ENCODE measurements at places on chromosomes 2 and 18. TPM values are rescaled to one million over a fixed set of nuclear protein-coding genes. Genes with fewer than 3 reads are reported as not detected.

Gene MC4R
- total RNA-seq = not detected

DNA sequence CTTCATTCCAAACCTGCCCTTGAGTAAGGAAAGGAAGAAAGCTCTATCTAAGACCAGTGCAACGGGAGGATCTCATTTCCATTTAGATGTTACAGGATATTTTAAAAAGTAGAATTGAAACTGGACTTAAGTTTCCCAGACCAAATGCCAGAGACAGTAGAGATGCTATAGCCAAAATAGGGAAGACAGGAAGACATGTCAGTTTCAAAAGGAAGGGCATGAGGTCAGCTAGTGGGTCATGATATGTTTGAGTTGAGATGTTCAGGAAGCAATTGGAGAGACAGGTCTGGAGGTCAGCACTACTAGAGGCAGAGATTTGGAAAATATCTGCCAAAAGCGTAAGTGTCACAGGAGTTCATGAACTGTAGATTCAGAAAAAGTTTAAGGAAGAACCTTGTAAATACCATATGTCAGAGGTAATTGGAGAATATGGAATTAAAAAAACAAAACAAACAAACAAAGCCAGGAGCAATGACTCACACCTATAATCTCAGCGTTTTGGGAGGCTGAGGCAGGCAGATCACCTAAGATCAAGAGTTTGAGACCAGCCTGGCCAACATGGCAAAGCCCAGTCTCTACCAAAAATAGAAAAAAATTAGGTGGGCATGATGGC is 50.8 kb downstream of the EPHA4 start:
- no peak for DNase-seq

GRCh38 chr18:70116949-70117348 is 88.5 kb downstream of the RTTN start:
- DNase-seq = no peak

- no peak for DNase-seq
Observed at GRCh38 chr2:210157526-210157925, 13.7 kb downstream of the KANSL1L start.

- no peak for DNase-seq
Observed at GRCh38 chr18:12253663-12254135, 462 bp upstream of the CIDEA start.

DNA sequence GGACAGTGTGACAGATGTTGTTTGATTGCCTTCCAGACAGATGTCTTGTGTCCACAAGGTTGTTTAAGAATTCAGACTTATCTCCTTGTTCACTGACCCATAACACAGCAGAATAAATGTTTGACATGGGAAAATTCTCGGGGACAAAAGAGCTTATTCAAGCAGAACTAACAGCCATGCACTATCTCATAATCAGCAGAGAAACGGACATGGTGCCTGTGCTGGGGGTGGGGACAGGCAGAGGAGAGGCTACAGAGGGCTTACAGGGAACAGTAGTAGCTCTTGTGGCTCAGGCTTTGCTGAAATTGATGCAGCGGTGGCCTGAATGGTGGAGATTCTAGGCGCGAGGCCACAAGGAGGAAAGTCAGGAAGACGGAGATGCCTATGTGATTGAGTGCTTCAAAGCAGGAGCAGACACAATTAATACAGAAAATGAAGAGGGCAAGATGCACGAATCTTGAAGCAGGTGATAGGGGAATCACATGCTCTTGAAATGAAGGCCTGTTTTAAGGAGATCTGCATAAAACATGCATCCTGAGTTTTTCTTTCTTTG is 62.0 kb upstream of the CAB39 start:
- DNase-seq = no peak

Gene G6PC2
- total RNA-seq = not detected

DNA sequence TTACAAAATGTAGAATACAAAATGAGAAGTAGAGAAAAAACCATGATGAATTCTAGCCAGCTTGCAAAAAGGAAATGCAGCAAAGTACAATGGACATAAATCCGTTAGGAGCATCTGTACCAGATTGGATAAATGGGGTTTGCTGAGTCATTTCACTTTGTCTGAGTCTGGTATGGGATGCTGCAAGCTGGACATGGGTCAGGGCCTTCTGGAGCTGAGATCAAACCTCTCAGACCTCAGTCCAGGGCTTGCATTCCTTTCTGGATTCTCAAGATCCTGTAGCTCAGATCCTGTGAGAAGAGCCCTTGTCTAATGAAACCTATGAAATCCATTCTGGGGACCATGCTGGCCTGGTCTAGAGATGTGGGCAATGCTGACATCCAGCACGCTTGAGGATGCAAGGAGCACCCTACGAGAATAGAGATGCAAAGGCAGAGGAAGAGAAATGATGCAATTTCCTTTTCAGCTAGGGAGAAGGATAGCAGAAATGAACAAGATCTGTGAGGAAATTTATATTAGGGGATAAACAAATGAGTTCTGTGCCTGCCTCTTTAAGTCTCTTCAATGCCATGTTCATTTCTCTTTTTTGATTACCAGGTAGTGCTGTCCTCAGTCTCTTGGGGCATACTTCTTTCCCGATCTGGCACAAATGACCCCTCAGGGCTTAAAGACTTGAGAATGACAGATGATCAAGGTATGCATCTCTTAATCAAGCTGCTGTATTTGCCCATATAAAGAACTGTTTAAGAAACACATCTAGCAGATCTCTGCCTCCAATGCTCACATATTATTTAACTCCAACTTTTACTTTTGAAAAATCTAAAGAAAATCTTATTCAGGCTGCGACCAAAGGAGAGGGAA is 230.4 kb downstream of the MEIS1 start:
- no peak for DNase-seq

Gene HES6
- 13.1 TPM for total RNA-seq

Gene MYO5B
- 6.3 TPM for total RNA-seq

DNA sequence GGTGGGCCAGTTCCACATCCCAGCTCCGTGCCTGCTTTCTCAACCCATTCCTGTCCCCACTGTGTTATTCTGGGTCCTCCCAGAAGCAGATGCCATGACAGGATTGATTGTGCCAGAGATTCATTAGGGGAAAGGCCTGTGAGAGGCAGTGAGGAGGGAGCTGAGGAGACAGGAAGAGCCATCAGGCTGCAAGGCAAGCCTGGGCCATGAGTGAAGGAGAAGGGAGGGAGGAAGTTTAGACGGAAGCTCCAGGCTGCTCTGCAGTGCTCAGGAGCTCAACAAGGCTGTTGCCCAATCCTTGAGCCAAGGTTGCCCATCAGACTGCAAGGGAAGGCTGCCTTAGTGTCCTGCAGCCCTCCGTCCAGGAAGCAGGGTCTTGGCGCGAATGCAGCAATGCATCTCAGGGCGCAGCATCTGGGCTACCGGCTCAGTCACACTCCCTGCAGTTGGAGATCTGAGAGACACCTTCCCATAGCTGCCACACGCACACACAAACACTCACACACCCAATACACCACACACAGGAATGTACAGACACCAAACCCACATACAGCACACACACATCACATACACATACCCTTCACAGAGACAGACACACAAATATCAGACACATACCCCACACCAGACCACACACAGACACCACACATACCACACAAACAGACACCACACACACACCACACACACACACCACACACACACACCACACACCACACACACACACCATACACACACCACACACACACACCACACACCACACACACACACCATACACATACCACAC is 139.5 kb upstream of the NDUFV2 start:
- no peak for DNase-seq

DNA sequence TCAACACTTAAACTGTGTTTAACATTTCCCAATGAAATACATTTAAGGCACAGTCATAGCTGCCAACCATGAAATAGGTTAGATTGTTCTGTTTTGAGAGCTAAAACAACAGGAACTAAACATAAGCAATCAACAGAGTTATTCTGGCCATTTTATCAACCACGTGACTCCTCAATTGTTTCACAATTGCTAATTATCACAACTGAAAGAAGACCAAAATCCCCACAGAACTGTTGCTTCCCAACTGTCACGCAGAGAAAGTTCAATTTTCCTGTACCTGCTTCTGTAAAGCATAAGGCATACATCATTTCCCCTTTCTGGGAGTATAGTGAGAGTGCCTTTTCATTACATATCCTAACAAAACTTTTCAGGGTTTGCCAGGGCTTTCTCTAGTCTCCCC is 248.6 kb downstream of the EPHA4 start:
- DNase-seq = no peak

Gene CPLX4
- not detected for total RNA-seq

DNA sequence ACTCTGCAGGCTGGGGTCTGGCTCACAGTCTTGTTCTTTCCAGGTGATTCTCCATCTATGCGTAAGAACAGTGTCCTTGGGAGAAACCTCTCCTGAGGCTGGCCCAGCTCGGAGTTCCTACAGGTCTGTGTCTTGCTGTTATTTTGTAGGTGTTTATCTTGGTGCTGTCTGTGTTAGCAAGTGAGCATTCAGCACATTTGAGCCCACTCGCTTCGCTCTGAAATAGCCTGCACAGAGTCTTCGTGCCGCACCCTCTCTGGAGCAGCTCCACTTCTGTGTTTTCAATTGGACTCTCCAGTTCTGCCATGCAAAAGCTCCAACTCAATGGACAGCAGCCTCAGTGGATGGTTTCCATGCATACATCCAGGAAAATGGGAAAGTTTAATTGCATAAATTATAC is 378.2 kb upstream of the ST6GAL2 start:
- DNase-seq = no peak

Gene FABP1
- total RNA-seq = not detected

- DNase-seq = no peak
Observed at GRCh38 chr18:3590096-3590630, 140.2 kb downstream of the TGIF1 start.

GRCh38 chr2:198326431-198326830 is 522.0 kb downstream of the PLCL1 start:
- DNase-seq = peak; percentile 3

Gene SP5
- 0.13 TPM for total RNA-seq

Gene KIF1A
- 0.75 TPM for total RNA-seq

GRCh38 chr18:11167778-11168177 is 18.4 kb upstream of the PIEZO2 start:
- no peak for DNase-seq

GRCh38 chr2:141806090-141806489 is 324.7 kb downstream of the LRP1B start:
- no peak for DNase-seq

DNA sequence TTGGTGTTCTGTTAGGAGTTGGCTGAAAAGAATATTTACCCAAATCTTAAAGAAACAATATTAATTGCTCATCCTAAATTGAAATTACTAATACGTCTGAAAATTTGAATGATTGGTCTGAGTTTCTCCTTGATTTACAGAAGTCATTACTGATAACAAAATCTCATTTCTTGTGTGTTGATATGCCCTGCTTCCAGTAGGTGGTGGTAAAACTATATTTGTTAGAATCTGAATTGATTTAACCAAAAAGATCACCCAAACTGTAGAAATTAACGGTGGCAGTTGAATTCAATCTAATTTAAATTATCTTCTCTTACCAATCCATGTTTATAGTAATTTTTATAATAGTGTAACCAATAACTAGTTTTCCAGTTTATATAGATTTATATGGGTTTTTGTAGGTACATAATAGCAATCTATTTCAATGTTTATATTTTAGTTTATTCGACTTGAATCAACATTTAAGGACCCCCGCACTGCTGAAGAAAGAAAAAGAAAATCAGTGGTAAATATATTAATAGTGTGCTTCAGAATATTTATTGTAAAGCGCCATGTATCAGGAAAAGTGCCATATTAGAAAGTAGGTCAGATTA is 38.3 kb downstream of the PAPOLG start:
- DNase-seq = peak; percentile 14

Gene CD8A
- not detected for total RNA-seq

Gene B4GALT6
- not detected for total RNA-seq

DNA sequence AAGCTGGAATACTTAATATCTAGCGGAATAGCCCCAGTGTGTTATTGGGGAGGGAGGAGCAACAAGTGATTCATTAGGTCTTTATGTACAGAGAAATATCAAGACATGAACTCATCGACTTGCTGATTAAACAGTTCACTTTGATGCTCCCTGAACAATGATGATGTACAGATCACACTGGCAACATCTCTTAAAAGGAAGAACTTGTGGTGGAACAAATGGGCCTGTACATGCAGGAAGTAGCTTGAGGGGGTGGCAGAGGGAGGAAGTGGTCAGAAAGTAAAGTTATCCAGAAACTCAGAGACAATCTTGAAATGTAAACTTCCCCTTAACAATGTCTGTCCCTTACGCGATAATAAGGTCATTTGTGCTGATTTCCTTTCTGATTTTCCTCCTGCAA is 90.5 kb downstream of the NXPH2 start:
- DNase-seq = no peak

DNA sequence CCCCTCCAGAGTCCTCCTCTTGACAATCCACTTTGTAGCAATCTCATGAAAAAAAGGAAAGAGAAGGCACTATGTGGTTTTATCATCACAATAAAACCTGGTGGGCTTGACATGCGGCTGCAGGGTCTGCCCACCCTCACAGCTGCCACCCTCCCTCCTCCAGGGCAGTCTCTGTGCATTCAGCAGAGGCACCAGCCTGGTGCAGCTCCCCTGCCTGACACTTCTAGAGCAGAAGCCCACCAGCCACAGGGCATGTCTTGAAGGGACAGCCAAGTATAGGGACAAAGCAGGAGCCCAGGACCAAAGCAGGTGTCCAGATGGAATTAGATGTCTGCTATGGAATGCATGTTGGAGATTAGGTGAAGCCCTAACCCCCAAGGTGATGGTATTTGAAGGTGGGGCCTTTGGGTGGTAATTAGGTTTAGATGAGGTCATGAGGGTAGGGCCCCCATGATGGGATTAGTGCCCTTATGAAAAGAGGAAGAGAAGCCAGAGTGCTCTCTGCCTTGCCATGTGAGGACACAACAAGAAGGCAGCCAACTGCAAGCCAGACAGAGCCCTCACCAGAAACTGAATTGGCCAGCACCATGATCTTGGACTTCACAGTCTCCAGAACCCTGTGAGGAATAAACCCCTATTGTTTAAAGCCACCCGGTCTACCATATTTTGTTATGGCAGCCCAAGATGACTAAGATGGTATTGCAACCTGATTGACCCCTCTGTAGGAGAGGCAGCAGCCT is 86.9 kb downstream of the MCFD2 start:
- DNase-seq = no peak

DNA sequence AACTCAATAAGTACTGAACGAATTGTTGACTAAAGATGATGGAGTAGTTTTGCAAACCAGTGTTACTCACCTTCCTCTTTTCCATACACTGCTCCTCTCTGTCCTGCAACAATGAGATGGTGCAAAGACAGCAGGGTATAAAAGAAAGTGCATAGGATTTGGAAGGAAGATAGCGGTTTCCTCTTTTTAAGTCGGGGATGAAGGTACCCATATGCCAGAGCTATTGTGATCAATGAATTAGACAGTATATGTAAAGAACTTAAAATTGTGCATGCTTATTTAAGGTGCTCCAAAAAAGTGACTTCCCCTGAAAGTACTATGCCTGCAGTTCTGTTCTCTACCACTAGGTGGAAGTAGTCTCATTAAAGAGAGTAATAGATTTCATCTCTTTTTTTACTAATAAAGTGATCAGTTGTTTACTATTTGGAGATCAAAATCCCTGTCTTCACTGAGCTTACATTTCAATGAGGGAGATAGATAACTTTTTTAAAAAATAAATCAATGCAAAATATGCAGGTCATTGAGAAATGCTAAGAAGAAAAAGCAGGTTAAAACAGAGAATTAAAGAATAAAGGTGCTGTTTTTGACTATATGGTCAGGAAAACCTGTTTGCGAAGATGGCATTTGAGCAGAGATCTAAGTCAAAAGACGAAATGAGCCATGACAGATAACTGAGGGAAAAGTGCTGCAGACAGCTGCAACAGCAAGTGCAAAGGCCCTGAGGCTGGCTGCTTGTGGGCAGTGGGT is 339.7 kb upstream of the SLC14A2 start:
- DNase-seq = peak; percentile 32

All from LHCN-M2 (cell line).